ENCODE measurements at places on chromosomes 7 and 10.

DNA sequence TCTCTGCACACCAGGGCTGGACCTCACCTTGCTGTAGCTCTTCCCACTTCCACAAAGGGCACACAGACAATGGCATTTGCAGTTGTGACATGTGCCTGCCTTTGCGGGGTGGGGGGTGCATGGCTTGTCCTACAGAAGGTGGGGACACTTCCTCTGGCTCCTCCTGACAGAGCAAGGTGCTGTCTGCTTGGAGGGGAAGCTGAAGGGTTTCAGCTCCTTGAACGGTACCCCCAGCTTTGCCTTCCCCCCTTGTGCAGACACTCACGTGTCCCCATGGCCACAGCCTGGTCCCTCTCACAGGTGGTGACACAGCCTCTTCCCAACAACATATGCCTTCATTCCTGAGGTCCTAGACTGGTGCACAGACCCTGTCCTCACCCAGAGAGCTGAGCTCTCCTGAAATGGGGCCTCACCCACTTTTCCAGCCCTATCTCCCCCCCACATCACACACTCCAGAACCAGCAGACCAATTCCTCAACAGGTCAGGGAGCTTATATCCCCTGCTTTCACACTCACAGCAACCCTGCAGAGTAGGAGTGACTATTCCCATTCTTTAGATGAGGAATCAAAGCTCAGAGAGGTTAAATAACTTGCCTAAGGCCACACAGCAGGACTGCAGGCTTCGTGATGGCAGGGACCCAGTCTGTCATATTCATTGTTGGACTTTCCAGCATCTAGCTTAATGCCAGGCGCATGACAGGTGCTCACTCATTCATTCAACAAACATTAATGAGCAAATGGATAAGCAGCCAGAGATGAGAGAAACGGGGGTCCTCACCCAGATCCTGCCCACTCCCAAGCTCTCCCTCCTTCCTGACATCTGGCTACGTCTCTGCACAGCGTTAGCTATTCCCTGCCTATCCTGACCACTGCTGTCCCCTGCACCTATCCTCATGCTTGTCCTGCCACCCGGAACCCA lies 44.4 kb downstream of the PARP12 start:
- DNase-seq, result no peak

- DNase-seq, result no peak
These were observed 70.4 kb downstream of the CUBN start for GRCh38 chr10:17059197-17059688.

DNA sequence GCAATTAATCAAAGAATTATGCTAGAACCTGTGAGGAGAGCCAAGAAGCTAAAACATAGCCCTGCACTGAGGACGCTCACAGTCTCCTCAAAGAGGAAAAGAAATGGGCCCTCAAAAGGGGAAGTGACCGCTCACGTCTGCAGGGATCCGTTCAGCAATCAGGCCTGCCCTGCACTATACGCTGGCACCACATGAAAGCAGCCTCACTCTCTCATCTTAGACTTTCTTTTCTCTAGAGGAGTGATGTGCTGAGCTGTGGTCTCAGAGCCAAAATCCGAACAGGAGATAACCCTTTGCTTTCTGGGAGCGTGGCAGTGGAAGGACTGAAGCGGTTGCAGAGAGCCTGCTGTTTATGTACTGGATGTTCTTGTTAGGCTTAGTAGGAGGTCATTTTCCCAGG lies 6.3 kb upstream of the IL2RA start:
- no peak for DNase-seq

DNA sequence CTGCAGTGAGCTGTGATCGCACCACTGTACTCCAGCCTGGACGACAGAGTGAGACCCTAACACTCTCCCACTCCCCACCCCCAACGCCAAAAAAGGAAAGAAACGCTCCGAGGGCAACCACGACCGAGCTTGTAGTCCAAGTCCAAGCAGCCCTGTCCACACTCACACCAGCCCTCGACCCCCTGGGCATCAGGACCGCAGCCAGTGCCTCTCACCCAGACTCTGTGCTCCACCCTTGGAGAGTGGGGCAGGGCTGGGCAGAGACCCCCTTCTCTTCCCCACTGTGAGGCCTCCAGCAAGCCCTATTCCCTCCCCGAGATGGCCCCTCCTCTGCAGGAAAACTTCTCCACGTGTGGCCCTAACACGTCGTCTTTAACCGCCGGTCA lies 82.6 kb downstream of the FOXL3 start:
- DNase-seq, result no peak

DNA sequence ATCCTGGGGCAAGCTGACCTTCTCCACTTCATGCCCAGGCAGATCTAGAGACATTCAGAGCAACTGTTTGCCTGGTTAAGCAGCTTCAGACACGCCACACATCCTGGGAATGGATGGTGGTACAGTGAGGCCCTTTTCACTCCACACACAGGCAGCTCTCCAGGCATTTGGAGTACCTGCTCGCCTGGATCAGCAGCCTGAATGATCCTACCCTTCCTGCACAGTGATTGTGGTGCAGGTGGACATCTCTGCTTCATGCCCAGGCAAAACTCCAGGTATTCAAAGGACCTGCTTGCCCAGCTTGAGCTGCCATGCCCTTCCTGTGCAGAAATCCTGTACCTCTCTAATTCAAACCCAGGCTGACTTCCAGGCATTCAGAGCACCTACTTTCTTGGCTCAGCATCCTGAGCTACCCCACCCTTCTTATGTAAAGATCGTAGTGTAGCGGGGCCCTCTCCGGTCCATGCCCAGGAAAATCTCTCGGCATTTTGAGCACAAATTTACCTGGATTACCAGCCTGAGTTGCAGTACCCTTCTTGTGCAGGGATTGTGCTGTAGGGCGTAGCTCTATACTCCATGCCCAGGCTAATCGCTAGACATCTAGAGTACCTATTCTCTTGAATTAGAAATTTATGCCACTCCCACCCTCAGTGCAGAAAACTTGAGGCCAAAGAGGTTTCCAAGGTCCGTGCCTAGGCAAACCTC lies 972.8 kb downstream of the ANKRD7 start:
- no peak for DNase-seq

GRCh38 chr10:5608608-5609220 lies 57.7 kb downstream of the ASB13 start:
- DNase-seq, result no peak

- no peak for DNase-seq
These were observed 31.8 kb upstream of the VPS41 start for GRCh38 chr7:38940774-38941173.

DNA sequence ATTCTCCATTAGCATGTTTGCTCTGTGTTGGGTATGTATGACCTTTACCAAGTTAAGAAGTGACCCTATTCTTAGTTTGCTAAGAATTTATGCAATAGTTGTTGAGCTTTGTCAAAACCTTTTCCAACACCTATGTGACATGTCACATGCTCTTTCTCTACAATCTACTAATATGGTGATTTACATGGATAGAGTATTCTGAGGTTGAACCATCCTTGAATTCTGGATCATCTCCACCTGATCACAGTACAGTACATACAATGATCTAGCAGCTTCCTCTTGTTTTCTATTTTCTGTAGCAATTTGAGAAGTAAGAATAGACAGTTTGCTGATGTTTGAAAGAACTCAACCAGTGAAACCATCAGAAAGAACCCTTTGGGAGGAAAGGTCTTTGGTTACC lies 101.2 kb upstream of the PDGFA start:
- DNase-seq, result no peak

DNA sequence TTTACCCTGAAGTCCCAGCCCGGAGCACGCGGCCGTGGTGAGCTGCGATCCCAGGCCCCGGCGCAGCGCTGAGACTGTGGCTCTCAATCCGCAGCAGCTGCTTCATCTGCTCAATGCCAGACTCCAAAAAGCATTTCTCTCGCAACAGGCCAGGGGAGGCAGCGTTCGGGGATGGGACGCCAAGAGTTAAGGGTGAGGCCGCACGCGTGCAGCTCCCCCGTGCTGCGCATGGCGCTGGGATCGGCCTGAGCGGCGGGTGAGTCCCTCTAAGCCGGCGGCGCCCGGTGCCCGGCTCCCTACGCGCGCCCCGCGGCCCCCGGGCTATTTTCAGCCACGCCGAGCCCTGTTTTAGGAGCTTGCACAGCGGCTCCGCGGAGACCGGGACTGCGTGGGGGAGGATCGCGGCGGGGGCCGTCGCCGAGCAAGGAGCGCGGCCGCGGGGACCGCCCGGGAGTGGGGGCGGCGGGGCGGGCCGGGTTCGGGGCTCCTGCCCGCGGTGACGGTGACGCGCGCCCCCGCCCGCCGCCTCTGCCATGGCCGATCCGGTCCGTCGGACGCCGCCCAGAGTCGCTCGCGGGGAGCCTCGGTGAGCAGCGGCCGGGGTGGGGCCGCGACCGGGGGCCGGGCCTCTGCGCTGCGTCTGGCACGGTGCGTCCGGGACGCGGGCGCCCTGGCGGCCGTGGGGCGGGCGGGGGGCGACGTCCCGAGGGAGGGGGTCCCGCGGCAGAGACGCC lies 29.4 kb upstream of the JAKMIP3 start:
- DNase-seq, result no peak

DNA sequence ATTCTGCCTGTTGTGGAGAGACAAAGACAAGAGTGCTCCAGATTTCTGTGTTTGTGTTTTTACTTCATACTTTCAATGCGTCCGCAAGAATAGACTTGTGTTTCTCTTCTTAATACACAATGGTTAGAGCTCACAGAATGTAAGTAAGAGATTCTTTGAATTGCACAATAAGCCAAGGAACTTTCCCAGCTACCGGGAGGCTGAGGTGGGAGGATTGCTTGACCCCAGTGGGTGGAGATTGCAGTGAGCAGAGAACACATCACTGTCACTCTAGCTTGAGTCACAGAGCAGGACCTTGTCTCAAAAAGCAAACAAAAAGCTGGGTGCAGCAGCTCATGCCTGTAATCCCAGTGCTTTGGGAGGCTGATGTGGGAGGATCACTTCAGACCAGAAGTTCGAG lies 250.7 kb upstream of the MYO3A start:
- DNase-seq, result no peak

- DNase-seq, result no peak
These were observed 17.7 kb downstream of the FRG2B start for GRCh38 chr10:133608855-133609254.

DNA sequence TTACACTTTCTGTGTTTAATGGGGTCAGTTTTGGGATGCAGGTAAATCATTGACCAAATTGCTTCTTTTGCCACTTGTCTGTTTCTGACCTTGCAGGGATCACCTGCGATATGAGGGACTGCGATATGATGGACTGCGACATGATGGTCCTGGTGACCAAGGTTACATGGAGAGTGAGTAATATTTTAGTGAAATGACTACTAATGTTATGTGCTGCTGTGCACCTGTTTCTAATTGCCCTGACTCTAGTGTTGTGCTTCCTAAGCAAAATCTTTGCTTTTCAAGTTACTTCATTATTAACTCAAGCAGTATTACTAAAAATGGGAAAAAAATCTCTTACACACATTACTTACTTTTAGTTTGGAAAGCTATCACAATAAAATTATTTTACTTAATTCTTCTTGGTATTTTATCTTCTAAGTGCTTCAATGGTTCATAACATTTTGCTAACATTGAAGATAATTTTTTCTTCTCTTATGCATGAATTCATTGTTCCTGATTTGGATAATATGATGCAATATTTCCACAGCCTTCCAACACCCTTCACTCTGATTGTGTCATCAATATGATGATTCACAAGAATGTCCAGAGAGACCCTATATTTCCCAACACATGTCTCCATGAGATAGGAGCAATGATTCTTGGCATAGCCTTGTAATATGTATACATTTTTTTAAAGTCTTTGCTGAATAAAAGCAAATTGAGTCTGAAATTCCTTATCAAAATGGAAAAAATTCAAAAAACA lies 306.2 kb upstream of the AKR1E2 start:
- DNase-seq, result no peak

GRCh38 chr10:91776266-91776665 lies 22.0 kb upstream of the TNKS2 start:
- DNase-seq, result no peak

DNA sequence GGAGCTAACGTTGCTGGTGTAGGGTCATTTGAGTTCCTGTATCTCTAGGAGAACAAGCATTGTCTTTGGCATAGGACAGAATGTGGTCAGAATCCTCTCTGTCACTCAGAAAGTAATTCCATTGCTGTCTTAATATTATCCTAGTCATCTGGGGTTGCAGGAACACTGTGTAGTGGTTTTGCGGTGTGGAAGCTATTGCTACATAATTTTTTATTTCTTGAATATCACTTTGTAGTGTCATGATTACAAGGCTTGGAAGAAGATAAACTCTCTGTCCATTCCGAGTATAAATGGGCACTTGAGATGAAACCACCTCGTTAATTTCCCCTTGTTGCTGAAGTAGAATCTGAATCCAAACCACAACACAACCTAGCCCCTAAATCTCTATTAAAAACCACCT lies 919.2 kb downstream of the LRMDA start:
- DNase-seq, result no peak

DNA sequence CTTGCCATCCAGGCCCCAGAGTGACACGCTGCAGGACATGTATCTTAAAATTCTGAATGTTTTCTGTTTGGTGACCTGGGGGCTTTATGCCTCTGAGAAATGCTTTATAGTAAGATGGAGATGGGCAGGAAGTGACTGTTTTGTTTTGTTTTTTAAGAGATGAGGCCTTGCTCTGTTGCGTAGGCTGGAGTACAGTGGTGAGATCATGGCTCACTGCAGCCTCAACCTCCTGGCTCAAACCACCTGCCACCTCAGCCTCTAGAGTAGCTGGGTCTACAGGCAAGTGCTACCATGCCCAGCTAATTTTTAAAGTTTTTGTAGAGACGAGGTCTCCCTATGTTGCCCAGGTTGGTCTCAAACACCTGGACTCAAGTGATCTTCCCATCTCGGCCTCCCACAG lies 20.6 kb downstream of the ZNF777 start:
- no peak for DNase-seq

DNA sequence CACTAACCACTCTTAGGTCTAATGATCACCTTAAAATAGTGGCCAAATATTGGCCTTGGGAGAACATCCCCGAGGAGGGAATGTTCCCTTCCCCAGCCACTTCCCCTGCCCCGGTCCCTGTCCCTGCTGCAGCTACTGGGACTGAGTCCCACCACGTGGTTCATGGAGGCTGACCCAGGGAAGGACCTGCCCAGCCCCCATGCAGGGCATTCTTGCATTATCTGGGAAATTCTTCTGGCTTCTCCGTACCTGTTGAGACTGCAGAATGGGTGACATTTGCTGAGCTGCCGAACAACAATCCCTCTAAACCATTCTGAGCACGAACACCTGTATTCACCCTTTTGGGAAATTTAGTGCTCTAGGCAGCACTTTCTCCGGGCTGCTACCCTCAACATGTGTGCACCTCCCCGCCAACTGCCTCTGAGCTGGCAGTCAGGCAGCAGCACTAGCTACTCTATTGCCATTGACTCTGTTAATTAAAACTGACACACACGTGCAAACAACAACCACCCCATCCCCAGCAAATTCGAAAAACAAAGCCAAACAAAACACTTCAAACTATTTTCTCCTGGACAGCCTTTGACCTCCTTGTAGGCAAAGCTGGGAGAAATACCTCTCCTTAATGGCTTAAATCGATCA lies 567.4 kb upstream of the MKI67 start:
- no peak for DNase-seq

DNA sequence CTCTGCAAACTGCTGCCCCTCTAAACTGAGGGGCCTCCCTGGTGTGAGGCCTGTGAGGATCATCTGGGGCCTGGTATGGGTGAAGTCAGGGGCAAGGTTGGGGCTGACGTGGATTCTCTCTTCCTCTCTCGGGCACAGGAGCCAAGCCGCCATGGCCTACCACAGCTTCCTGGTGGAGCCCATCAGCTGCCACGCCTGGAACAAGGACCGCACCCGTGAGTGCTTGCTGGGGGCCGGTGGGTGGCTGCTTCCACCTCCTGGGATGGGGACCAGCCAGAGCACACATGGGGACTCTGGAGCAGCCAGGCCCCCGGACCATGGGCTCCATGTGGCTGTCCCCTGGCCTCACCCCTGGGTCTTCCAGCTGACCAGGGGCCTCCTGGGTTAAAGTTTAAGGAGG lies 11.0 kb downstream of the ARPC1B start:
- DNase-seq, result no peak
